Stimulated activated naive CD4-positive, alpha-beta T cell treated with Interleukin-2 at 50 U/mL for 16 hours (primary cell): ENCODE measurements at places on chromosomes 5 and 9.

DNA sequence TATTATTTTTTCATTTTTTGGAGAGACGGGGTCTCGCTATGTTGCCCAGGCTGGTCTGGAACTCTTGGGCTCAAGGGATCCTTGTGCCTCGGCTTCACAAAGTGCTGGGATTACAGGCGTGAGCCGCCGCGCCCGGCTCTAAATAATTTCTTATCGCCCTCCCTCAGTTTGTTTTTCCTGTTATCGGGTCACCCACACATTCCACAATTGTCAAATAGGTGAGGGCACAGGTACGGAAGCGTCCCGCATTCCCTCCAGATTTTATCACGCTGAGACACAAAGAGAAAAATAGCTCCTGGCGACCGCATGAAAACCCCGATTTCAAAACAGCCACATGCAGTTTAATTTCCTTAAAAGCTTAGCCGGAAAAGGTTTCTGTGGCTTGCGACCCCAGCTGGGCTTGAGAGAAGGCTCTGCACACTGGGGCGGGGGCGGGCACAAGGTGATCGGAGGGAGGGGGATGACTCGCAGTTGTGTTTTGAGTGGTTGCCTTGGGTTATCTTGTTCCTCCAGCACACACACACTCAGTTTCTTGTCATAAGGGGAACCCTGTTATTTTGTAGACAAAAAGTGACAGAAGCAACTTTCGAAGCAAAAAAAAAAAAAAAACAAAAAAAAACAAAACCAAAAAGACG, 717 bp upstream of the IQGAP2 start:
- peak; percentile 89 for DNase-seq

GRCh38 chr5:9831823-9832222, 201.7 kb upstream of the TAS2R1 start:
- no peak for DNase-seq

GRCh38 chr9:113863345-113863744, 12.8 kb upstream of the ZNF618 start:
- DNase-seq: no peak

- DNase-seq: no peak
Observed at GRCh38 chr5:152546493-152546892, 141.4 kb upstream of the NMUR2 start.

DNA sequence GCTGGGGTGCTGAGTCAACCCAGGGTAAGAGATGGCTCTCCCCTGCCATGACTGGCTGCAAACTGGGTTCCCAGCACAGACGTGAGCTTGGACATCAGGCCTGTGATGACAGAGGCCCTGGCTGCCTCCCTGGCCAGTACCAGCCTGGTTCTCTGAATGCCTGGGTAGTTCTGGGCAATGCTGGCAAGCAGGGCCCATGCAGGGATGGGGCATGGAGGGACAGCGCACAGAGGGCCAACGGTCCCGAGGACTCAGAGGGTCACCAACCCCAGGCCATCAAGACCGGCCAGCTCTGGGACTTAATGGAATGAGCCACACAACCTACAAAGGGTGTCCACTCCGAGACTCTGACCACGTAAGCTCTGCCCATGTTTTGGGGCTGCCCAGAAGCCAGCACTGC, 241.4 kb downstream of the FSTL4 start:
- DNase-seq: no peak

- no peak for DNase-seq
Observed at GRCh38 chr5:37886242-37886905, 46.5 kb upstream of the GDNF start.
